Fibroblast of skin of back (primary cell): ENCODE measurements at places on chromosomes 7 and 10.

DNA sequence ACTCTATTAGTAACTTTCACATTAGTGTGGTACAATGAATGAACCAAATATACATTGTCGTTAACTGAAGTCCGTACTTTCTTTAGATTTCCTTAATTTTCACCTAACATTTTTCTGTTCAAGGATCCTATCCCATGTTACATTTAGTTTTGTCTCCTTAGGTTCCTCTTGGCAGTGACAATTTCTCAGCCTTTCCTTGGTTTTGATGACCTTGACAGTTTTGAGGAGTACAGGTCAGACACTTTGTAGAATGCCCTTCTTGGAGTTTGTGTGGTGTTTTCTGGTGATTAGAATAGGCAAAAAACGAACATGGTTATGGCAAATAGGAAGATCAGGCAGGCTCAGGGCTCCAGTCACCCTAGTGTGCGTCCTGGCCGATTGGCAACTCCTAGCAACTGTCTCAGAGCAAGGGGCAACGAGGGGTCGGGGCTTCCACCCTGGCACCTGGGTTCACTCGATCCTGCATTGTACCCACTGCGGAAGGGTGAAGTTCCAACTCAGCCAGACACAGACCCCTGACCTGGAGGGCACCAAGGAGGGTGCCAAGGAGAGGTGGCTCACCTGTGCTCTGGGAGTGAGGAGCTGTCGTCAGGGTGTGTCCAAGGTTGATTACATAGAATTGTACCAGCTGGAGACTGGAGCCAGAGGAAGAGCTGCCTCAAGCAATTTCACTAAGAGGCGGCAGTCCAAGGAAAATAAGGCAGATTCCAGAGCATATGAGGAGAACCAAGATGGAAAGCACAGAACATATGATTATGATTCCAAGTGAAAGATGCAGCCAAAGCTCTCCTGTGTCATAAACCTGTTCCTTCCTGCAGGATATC lies 37.5 kb downstream of the PAPSS2 start:
- DNase-seq, result no peak

DNA sequence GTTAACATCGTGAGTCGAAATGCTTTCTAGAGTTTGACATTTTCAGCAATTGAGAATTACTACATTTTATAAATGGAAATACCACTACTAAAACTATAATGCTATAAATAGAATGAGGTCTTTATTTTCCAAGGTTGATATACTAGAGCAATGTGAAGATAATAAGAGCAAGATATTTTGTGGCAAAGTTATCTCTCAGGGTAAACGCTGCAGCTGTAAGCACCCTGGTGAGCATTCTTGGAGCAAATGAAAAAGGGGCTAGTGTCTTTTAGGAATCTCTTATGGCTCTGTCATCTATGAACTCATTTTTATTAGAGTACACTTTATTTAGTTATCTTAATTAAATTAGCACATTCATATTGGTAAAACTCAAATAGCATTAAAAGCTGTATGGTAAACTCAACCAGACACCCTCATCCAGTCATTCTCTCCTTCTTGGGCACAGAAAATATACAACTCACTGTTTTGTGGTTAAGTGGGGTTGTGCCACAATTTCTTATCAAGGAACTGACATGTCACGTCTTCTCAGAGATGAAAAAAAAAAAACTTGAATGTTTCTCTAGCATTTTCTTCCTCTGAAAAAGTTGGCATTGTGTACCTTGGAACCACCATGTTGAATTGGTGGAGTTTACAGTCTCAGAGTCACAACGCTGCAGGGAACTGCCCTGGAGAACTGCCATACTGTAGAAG lies 289.5 kb upstream of the PFKP start:
- DNase-seq, result no peak

DNA sequence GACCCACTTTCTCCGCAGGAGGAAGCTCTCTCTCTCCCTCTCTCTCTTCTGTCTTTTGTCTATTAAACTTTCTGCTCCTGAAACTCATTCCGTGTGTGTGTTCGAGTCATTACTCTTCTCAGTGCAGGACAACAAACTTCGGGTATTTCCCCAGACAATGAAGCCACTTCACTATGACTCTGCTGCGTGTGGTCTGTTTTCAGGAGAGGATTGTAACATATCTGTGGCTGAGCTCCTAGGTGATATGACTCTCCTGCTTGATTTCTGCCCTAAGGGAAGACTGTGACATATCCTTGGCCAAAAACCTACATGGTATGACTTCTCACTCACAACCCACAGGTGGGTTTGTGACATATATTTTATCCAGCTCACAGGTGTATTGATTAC lies 39.9 kb upstream of the ZNF107 start:
- DNase-seq, result no peak

DNA sequence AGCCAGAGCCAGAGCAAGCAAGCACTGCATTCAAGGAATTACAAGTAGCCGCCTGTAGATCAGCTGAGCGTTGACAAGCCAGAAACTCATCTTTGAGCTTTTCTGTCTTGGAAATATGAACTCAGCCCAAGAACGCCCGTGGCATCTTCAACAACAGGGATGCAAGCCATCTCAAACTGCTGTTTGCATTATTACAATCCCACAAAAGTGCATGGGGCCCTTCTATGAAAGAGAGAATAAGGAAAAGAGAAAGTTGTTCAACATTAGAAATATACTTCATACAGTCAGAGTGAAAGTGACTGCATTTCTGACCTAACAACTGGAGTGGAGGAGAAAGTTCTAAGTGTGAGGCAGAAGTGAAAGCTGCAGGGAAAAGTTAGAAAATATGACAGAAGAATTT lies 6.5 kb downstream of the SGCE start:
- peak; percentile 6 for DNase-seq

DNA sequence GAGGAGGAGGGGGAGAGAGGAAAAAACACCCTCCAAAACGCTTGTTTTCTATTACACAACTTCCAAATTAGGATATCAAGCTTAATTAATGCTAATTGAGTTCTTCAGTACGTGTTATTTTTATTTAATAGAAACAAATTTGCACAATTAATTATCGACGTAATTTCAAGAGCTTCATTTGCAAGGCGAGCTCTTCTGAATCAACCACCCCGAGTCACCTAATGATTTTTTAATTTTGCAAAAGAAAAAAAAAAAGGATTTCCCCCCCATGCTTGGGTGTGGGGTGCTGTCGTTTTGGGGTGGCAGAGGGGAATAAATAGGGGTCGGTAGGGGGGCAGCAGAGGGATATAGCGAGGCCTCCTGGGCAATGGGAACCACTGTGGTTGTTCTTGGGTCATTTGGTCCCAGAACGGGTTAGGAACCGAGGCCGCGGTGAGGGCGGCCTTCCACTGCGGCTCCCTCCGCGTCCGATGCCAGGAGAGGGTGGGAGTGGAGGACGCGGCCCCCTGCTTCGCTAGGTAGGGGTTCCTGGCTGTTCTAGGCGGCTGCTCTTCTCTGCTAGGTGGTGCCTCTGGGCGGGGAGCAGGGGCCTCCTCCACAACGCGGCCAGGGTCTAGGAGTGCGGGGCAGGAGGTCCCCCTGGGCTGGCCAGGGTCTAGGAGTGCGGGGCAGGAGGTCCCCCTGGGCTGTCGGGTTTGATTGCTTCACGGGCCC lies 7.3 kb downstream of the UNCX start:
- DNase-seq, result no peak

GRCh38 chr10:59847326-59847725 lies 59.0 kb downstream of the CCDC6 start:
- no peak for DNase-seq

- DNase-seq, result no peak
These were observed 52.0 kb downstream of the CDK14 start for GRCh38 chr7:90648107-90648506.

DNA sequence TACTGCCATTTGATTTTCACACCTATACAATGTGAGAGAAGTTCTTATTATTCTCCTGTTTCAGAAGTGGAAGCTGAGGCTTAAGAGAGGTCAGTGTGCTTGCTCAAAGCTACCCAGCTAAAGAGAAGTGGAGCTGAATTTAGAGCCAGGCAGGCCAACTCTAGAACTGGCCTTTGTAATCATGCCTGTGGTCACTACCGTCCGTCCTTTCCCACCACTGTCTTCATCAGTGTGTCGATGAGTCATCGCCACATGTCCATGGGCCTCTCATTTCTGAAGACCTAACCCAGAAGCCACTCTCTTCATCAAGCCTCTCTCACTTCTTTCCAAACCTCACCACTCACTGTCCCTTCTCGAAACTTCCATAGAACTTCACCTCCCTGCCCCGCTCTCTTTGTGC lies 237.8 kb downstream of the KIAA1217 start:
- DNase-seq, result peak; percentile 94

GRCh38 chr7:22356010-22356691 lies 803 bp downstream of the RAPGEF5 start:
- no peak for DNase-seq

DNA sequence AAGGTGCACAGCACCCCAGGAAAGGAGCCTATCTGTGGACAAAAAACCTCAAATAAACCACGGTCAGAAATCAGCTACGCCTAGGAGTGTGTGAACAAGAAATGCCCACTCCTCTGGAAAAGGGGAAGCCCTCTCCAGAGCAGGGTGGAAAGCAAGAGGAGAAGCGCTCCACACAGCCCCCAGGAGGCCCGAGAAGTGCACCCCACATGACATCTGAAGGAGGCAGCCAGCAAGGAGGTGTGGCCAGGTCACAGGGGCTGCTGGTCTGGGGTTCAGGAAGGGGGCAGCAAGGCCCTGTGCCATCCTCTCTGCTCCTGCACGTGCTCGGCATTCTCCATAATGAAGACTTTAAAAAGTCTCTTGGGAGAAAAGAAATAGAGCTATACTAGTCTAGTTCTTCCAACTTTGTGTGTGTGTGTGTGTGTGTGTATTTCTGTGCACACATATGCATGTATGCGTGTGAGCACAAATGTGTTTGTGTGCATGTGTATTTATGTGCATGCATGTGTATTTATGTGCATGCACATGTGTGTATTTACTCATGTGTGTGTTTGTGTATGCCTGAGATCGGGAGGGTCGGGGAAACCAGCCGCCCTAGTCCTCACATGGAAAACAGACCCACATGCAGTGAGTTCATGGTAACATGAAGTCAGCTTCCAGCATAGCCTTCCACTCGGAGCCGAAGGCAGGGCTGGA lies 76.5 kb downstream of the TNS3 start:
- no peak for DNase-seq

GRCh38 chr10:52454491-52454890 lies 140.4 kb downstream of the DKK1 start:
- DNase-seq, result no peak

- no peak for DNase-seq
These were observed 40.0 kb upstream of the LRGUK start for GRCh38 chr7:134086998-134087735.

GRCh38 chr7:43198599-43199090 lies 86.2 kb downstream of the HECW1 start:
- DNase-seq, result no peak

GRCh38 chr10:132841615-132841975 lies 55.6 kb upstream of the NKX6-2 start:
- no peak for DNase-seq
